CD4-positive, alpha-beta T cell treated with Interleukin-17A for 4 hours (primary cell): ENCODE measurements at places on chromosomes 2 and 18.

GRCh38 chr2:38176619-38177021, 100.7 kb upstream of the CYP1B1 start:
- no peak for DNase-seq

DNA sequence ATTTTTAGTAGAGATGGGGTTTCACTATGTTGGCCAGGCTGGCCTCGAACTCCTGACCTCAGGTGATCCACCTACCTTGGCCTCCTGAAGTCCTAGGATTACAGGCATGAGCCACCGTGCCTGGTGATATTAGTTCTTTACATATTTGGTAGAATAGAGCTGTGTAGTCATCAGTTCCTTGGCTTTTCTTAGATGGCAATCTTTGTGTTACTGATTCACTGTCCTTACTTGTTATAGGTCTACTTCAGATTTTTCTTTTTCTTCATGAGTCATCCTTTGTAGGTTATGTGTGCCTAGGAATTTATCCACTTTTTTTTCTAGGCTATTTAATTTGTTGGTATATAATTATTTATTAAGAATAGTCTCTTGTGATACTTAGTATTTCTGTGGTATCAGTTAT, 30.3 kb upstream of the ZSWIM2 start:
- DNase-seq, result no peak

GRCh38 chr2:225894236-225894980, 494.9 kb downstream of the NYAP2 start:
- DNase-seq, result no peak

DNA sequence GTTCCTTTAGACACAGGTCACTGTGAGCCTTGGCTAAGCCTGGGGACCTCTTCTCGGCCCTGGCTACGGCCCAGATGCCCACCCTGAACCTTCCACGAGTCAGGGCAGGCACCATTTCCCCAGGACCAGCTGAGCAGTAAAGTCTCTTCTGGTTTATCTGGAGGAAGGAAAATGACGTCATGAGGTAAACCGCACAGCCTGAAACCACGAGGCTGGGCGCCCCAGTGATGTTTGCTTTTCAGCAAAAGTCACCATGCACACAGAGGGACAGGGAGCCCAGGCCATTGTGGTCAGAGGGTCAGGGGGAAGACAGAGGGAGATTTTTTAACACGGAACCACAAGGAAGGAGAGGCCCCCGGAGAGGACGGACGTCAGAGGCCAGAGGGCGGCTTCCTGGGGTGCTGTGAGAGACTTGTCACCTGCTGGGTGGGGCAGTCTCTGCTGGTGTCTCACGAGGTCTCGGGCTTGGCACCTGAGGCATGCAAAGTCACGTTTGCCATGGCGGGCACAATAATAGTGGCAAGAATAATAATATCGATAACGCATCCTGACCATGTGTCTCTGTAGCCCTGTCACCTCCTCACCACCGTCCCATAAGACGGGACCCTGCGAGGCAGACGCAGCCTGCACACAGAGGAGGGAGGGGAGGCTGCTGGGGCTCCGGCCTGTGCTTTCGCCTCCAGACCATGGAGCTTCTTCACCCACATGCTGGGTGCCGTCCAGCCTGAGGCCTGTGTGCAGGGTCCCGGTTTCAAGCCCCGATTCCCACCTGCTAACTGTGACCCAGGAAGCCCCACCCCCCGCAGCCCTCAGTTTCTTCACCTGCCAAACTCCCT, 33.2 kb upstream of the FOSL2 start:
- DNase-seq, result peak; percentile 78

DNA sequence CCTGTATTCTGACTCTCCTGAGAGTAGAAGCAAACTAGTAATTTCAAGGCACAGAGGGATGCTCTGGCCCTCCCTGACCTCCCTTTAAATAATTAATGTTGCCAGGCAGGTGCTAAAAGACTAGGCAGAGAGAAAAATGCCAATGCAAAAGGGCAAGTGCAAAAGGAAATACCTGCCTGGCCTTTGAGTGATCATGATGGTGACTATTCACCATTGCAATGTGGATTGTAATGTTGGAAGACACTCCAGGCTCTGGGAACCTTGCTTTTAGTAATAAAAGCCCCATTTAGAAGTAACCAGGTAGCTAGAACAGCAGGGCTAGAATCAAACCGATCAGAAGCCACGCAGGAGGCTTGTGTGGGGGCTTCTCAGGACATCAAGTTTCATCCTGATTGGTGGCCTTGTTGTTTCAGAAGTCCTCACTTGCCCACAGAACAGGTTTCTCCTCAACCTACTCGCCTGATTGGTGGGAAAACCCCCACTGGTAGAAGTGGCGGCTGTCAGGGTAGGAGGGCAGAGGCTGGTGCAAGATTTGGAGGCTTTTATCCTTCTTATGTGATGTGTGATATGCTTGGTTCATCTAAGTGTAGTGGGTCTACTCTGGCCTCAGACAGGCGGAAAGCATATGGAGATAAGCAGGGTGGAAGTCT, 16.0 kb upstream of the CHRNA1 start:
- no peak for DNase-seq

GRCh38 chr2:226405465-226405864, 394.2 kb downstream of the IRS1 start:
- DNase-seq, result no peak

- no peak for DNase-seq
Measured at GRCh38 chr2:192416060-192416459, 221.3 kb upstream of the TMEFF2 start.

GRCh38 chr2:122150524-122151280, 395.3 kb downstream of the TSN start:
- DNase-seq, result no peak

GRCh38 chr2:55992455-55992854, 68.9 kb upstream of the EFEMP1 start:
- DNase-seq, result no peak

DNA sequence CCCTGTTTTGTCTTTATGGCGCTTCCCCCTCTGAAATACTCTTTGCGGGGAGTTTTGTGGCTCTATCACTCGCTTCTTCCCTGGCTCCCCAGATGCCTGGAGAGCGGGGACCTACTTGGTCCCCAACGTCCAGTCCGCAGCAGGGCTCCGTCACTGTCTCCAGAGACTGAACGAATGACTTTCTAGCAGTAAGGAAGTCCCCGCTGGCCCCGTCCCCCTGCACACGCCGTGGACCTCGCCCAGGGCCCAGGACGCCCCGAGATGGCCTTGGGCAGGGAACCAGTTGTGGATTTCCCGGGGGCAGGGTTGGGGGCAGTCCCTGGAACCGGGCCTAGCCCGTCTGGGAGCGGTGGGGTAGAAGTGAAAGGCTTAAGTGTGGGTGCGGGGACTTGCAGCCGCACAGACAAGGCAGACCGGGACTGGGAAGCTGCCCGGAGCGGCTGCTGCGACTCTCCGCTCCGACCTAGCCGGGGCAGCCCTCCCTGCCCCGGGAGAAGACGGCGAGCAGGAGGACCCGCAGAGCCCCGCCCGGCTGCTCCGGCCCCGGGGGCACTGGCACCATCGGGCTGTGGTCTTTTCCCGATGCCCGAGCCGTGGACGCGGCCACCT, 821 bp upstream of the EPHA4 start:
- peak; percentile 46 for DNase-seq

GRCh38 chr18:40863801-40864200, 1091.2 kb upstream of the PIK3C3 start:
- no peak for DNase-seq

GRCh38 chr2:227214622-227215041, 50.2 kb downstream of the COL4A3 start:
- no peak for DNase-seq

- no peak for DNase-seq
Measured at GRCh38 chr2:223536546-223536945, 65.6 kb downstream of the SCG2 start.

GRCh38 chr2:11224887-11225286, 69.6 kb downstream of the SLC66A3 start:
- no peak for DNase-seq

DNA sequence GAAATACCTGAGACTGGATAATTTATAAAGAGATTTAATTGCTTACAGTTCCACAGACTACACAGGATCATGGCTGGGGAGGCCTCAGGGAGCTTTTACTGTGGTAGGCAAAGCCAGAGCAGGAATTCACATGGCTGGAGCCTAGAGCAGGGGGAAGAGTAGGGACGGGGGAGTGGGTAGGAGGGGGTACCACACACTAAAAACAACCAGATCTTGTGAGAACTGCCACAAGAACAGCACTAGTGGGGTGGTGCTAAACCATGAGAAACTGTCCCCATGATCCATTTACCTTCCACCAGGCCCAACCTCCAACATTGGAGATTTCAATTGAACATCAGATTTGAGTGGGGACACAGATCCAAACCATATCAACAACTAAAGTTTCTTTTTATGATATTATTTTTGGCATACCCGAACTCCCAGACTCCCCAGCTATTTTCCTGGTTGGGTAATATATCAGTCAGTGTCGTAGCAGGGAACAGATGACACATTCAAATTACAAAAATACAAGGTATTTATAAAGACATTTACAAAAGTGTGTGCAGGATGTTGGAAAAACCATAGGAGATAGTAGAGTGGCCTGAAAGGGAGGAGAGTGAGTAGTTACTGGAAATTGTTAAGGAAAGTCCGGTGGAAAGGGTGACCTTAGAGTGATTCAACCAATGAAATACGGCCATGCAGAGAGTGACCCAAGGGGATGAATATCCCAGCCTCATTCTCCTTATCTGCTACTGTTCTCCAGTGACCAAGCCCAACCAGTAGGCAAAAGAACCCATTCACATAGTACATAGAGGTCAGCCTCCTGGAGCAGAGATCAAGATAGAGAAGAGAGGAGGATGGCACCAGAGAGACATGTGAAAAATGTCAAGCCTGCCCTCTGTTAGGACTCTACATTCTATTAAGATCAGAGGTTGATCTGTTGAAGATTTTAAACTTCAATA, 8.8 kb downstream of the RPL37A start:
- no peak for DNase-seq

DNA sequence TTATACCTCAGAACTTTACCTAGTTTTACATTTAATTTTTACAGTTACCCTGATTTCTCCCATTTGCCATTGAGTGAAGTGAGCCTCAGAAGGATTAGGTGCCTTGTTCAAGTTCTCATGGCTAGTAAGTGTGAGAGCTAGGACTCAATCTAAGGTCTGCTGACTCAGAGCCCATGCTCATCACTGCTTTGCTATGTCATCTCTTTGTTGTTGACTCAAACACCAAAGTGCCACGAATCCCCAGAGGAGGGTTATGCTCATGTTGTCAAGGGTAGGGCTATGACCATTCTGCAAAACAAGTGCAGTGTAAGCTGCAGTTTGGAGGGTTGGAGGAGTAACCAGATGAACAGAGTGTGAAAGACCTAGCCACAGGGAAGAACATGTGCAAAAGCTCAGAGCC, 185.4 kb upstream of the SKOR2 start:
- DNase-seq, result no peak

- DNase-seq, result no peak
Measured at GRCh38 chr18:24270358-24270936, 127.2 kb downstream of the OSBPL1A start.
